NCI-H1436 treated with DMSO at 0.1 percent for 48 hours (cell line): ENCODE measurements at places on chromosomes 2 and 18.

DNA sequence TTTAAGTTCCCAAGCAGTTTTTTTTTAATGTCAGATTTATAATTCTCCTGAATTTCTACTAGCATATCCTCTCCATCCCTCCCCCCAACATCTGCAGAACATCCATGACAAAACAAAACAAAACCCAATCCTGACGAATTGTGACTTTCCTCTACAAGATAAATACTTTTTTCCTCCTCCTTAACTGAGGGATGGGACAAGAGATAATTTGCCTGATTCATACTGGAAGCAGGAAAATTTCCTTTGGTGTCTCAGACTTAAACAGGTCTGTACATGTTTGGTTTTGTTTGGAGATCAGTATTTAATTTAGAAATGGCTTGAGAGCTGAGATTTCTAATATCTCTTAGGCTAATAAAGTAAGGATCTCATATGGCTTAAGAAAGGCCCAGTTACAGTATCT is 2.2 kb downstream of the CAVIN2 start:
- DNase-seq: no peak

GRCh38 chr2:168355121-168355520 is 101.0 kb upstream of the CERS6 start:
- DNase-seq: peak; percentile 89

DNA sequence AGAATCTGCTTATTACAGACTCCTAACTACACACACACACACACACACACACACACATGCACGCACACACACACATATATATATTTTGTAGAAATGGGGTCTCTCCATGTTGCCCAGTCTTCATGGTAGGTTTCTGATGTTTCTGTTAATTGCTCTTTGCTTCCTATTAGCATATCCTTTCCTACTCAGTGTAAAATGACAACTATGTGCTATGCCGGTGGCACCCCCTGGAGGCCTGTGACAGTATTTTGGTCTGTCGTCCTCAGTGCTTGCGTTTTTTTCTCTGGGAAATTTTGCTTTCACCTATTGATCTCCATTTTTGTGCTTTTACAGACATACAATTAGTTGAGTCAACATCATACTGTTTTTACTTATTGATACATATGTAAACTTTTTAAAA is 322.1 kb downstream of the LRRTM1 start:
- no peak for DNase-seq

- no peak for DNase-seq
These were observed 157.9 kb upstream of the FOSL2 start for GRCh38 chr2:28234807-28235206.

- DNase-seq: peak; percentile 72
These were observed 314.5 kb upstream of the RGPD4 start for GRCh38 chr2:107511970-107512789.

DNA sequence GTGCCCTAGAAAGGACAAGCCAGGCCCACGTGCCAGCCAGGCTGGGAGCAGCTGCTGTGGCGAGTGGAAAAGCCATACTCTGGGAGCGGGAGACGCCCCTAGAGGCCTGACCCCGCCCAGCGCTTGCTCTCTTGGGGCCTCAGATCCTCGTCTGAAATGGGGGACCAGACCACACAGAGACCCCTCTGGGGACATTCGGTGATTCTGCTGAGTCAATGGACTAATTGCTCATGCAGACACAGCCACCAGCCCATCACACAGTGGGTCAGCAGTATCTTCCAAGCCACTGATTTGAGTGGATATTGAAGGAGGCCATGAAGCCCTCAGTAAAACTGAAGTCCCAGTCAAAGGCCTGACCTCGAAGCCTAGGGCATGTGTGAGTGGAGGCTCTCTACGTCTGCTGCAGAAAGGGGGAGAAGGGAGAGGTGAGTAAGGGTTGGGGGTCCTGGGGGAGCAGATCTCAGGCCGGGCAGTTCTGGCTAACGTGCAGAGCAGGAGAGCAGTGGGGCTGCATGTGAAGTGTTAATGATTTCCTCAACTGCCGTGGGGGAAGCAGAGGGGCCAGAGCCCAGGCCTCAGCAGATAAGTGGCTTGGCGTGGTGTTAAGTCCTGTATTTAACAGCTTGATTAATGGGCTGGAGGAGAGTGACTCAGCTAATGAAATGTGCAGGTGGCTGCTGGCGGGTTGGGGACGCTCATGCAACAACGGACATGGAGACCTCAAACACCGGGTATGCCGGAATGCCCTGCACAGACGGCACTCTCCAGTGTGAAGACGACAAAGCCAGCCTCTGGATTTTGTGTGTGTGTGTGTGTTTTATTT is 104.4 kb upstream of the TWIST2 start:
- DNase-seq: no peak

- DNase-seq: no peak
These were observed 411.2 kb downstream of the RND3 start for GRCh38 chr2:150076281-150076680.

GRCh38 chr2:118102433-118103082 is 14.3 kb downstream of the INSIG2 start:
- DNase-seq: no peak

- no peak for DNase-seq
These were observed 320.1 kb upstream of the KYNU start for GRCh38 chr2:142557391-142557790.

GRCh38 chr18:70044632-70045031 is 97.0 kb upstream of the CD226 start:
- DNase-seq: no peak

DNA sequence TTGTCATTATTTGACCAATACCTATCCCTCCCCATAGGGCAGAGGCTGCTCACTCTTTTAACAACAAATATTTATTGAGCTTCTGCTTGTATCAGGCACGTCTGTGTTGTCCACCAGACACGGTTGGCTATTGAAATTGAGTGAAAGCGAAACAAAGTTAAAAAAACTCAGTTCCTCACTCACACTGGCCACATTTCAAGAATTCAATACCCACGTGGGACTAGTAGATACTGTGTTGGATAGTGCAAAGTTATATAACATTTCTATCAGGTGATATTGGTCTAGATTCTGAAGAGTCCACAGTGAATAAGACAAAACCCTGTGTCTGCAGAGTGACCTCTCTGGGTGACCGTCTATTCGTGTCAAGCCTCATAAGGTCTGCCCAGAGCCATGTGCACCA is 43.9 kb upstream of the GALR1 start:
- DNase-seq: no peak

GRCh38 chr18:62324917-62325805 is at the start of gene TNFRSF11A:
TSS of gene TNFRSF11A (plus strand) at chr18:62325310. CDS start at chr18:62325353, 43 bp downstream.
- no peak for DNase-seq

GRCh38 chr18:48850822-48851598 is 99.8 kb downstream of the SMAD7 start:
- DNase-seq: no peak

DNA sequence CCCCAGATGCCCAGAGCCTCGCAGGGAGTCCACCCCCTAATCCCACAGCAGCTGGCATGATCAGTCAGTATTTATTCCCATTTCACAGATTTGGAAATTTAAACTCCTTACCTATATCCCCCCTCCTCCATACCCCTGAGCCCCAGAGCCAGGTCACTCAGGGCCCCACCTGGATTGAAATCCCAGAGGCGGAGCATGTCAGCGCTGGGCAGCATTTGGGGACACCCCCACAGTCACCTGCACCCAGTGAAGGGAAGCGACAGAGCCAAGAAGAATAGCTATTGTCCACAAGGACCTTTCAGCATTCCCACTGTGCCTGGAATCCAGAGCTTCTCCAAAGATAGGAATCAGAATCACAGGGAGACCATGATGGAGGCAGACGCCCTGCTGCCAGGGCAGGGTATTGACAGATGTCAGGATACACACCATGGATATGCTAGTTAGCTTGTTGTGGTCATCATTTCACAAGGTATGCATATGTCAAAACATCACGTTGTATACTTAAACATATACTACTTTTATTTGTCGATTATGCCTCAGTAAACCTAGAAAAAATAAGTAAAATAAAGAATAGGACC is 968 bp upstream of the ASTL start:
- no peak for DNase-seq

GRCh38 chr2:149221898-149222297 is 108.5 kb upstream of the LYPD6 start:
- DNase-seq: no peak

GRCh38 chr2:169210917-169211316 is 141.6 kb downstream of the DHRS9 start:
- DNase-seq: no peak

DNA sequence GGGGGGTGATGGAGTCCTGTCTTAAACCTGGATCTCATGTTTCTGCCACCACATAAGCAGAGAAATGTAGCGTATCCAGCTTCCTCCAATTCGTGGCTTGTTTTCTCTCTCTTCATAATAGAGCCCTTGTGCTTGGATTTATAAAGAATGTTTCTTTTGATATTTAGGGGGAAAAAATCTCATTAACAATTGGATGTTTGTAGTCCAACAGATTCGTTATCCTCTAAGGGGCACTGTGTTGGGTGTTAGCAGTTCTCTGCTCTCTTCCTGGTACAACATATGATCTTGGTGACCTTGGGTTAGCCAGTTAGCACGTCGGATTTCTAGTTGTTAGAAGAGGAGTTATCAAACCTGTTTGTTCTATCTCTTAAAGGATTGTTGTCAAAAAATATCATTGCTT is 127.8 kb downstream of the FMNL2 start:
- no peak for DNase-seq

- no peak for DNase-seq
These were observed 536 bp downstream of the ELP2 start for GRCh38 chr18:36130039-36130831.

- no peak for DNase-seq
These were observed 82.9 kb downstream of the POLR1A start for GRCh38 chr2:86022661-86023365.

DNA sequence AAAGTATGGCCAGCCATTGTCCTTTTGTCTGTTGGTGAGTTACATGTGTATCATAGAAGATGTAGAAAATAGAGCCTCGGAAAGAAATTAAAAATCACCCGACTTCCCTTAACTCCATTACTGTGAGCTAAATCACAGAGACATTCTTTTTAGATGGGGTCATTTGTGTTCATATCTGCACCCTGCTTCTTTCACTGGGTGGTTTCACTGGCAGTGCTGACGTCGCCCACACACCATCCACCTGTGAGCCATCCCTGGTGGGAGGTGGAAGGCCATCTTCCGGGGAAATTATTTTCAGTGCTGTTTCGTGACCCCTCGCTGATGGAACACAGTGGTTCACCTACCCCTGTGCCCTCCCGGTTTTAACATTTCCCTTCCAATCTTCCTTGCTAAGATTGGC is 21.2 kb downstream of the SH3BP4 start:
- DNase-seq: no peak

GRCh38 chr2:222518570-222519381 is 94.4 kb downstream of the SGPP2 start:
- no peak for DNase-seq

DNA sequence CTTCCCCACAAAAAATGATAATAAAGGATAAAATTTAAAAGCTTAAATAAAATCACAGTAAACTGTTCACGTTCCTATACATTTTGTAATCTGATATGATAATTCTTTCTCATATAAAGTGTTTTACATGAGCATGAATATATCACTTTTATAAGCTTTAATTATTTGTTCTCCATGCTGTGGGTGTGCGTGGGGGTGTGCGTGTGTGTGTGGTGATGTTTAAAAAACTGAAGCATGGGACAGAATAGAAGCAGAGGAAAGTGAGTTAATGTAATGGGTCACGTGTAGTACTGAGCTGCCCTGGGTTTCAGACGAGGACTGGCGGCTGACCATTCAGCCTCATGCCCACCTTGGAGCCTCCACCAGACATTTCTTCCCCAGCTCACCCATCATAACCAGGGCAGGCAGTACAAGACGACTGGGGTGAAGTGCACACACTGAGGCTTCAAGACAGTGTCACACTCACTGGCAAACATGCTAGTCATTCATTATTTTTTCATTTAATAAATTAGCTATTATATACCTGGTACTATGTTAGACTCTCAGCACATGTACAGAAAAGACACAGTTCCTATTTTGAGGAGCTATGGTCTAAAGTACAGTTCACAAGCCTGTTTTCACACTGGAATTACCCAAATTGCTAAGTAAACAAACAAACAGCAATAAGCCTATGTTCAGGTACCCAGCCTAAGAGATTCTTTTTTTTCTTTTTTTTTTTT is 97.2 kb upstream of the LPIN2 start:
- DNase-seq: no peak

DNA sequence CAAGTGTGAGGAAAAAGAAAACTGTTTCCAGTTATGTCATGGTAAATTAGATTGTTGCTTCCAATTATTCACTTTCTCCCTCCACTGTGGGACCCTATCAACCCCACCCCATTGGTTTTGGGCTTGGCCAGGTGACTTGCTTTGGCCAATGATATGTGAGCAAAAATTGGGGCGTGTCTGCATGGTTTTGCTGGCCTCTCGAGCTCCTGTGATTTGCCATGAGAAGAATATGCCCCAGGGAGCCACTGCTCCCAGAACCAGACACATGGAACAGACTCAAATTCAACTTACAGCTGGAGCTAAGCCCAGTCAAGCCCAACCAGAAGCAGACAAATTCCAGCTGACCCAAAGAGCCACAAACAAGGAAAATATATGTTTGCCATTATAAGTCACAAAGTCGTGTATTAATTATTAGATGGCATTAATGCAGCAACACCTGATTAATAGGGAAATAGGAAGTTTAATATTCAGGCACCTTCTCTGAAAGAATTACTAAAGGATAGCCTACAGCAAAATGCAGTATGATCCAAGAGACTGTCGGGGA is 248.9 kb downstream of the ANAPC1 start:
- no peak for DNase-seq

DNA sequence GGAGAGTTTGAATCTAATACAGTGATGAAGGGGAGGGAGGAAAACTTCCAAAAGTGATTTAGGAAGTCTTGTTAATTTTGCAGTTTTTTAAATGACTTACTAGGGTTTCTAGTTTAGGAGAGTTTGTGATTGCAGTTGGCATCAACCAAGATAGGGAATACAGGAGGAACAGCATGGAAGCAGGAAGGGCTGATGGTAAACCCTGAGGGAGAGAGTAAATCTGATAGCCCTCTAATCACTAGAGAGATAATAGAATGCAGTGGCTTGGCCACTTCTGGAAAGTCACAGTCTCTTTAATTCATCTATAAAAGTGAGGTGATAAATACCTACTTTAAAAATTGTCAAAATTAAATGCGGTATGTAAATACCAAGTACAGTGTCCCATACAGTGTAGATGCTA is 5.6 kb downstream of the YPEL5 start:
- no peak for DNase-seq

DNA sequence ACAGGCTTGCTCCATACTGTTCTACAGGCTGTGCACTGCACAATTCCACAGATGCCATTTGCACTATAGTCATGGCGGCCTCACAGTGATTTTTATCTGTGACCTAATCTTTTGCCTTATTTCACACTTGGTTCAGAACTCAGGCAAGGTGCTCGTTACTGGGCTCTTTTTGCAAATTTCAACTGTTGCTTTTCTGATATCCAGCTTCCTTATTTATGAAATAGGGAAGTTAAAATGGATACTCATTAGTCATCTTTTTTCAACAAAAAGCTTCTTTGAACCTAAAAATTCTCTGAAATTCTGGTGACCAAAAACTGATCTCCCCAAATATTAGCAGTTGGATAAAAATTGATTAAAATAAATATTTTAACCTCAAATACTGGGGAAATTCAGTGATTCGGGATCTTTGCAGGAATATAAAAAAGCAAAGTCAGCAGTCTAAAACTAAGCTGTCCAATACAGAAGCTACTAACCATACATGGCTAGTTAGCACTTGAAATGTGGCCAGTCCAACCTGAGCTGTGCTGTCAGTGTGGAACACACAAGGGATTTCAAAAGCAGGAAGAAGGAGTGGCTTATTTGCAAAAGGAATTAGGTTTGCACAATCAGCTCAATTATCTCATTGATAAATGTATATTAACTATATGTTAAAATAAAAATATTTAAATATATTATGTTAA is 134.4 kb downstream of the COL4A4 start:
- DNase-seq: no peak

GRCh38 chr18:45569566-45570275 is 45.6 kb upstream of the SLC14A2 start:
- DNase-seq: no peak

- no peak for DNase-seq
These were observed 151.8 kb downstream of the MBP start for GRCh38 chr18:76980663-76981395.
